ENCODE measurements at places on chromosomes 3 and 15.

GRCh38 chr15:32641517-32642059 lies at the start of gene SCG5:
Gene SCG5, plus strand, starts transcription at chr15:32641710. Its CDS starts 1,883 bp downstream, at chr15:32643593.
- DNase-seq: no peak

DNA sequence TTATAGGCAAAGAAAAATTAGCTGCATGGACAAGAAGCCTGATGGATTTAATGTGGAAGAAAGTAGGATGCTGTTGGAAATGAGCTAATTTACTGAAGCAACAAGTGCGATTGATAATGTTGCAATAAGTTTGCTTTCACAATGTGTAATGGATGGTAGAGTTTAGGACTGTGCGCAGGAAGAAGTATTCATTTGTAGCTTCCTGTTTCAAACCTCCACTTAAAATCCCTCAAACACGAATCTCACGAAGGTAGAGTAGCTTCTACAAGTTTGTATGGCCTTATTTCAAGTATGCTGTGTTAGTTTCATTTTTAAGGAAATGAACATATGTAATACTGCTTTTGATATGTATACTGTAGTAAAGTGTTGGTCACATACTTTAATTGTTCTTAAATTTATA lies 42.3 kb downstream of the KCNH8 start:
- no peak for DNase-seq

DNA sequence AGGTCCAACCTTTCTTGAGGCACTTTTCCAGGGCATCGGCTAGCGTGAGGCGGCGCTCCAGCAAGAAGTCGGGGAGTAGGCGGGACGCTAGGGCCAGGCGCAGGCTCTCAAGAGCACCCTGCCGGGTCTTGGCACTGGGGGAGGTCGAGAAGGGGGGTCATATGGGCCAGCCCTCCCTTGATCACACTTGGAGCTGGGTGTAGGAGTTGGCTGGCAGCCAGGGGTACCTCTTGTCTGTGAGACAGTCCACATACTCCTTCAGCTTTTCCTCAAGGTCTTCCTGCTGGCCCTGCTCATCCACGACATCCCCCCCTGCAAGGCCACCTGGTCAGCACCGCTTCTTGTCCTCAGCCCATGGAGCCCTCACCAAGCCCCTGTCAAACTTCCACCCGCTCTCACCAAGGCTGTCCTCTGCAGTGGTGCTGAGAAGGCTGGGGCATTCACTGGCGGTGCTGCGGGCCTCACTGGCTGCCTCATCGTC lies 2.0 kb downstream of the IFRD2 start:
- DNase-seq: no peak

GRCh38 chr3:196872316-196872715 lies 4.6 kb downstream of the SENP5 start:
- no peak for DNase-seq

- DNase-seq: peak; percentile 10
These were observed at the start of gene CCR1 for GRCh38 chr3:46208167-46208704. Gene CCR1, minus strand, starts transcription at chr3:46208313. Its CDS starts 4,000 bp downstream, at chr3:46204313.

DNA sequence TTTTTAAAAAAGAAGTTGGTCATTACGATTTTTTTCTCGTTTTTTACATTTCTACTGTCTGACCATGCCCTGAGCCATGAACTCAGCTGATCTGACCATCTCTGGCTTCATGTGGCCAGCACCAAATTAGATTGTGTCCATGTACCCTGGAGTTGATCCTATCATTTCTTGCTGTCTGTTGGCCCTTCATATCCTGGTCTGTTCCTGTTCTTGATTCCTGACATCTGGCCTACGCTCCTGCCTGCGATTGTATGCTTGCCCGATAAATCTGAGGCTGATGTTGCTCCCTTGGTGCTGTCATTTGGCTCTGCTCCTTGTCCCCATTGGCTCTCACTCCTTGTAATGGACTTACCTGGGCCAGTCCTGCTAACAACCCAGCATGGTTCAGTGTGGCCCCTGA lies 89.8 kb upstream of the IGSF10 start:
- DNase-seq: no peak

- DNase-seq: no peak
These were observed 540.0 kb upstream of the ROBO1 start for GRCh38 chr3:80307844-80308243.

DNA sequence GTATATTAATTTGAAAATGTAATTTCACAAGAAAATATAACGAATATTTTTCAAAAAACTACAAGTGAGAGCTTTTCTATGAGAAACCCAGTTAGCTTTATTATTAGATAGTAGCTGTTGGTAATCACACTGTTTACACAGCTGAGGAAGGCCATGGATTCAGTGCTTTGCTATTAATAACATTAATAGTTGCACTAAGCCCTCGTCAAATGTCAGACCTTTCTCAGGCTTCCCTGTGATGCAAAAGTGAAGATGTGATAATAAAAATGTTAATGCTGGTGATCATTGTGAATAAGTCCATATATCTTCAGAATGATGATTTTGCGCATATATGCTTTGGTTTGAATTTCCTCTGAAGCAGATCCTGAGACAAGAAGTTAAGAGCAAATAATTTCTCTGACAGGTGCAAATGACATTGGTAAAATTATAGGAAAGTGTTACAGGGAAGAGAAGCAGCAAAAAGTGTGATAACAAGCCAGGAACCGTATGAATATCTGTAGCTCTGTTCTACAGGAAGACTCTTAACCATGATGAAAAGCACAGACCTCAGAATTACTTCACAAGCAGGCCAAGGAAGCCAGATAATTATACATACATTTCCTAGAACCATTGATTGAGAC lies 56.5 kb upstream of the CNTN6 start:
- DNase-seq: no peak

DNA sequence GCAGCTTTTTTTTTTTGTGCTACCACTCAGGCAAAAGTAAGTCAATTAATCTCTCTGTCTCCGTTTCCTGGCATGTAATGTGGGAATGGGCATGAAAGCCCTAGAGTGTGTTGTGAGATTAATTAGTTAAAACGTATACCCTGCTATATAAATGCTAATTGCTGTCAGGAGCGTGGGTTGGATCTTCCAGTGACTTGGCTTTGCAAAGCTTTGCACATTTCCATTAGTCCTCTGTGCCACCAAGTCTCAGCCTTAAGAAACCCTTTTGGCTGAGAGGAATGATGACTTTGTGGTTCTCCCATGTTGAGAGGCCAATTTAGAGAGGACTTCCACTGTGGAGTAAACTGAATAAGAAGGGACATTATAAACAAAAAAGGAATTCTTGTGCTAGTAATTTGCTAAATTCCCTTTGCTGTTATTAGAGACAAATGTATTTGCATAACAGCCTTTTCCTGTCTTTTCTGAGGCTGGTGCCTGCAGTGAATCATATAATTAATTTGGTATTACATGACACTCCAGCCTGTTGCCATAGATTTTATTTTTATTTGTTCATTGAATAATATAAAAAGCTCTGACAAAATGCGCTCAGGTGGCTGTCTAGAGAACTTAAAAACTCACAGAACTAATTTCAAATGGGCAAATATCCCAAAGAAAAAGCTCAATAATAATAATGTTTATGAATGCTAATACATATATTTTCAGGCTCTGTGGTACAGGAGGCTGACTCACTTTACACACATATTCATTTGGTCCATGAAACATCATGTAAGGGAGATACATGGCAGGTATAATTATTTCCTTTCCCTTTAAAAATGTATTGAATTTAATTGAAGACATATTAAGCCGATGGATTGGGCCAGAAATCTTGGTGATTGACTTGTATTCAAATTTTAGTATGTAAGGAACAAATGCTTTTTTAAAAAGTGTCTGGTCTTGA lies 82.7 kb downstream of the IL1RAP start:
- DNase-seq: no peak

- DNase-seq: no peak
These were observed 77.5 kb downstream of the RPL22L1 start for GRCh38 chr3:170792471-170792870.

GRCh38 chr3:24302396-24302795 lies 192.3 kb downstream of the THRB start:
- DNase-seq: no peak

- no peak for DNase-seq
These were observed 58.4 kb downstream of the TBC1D2B start for GRCh38 chr15:78018946-78019644.

DNA sequence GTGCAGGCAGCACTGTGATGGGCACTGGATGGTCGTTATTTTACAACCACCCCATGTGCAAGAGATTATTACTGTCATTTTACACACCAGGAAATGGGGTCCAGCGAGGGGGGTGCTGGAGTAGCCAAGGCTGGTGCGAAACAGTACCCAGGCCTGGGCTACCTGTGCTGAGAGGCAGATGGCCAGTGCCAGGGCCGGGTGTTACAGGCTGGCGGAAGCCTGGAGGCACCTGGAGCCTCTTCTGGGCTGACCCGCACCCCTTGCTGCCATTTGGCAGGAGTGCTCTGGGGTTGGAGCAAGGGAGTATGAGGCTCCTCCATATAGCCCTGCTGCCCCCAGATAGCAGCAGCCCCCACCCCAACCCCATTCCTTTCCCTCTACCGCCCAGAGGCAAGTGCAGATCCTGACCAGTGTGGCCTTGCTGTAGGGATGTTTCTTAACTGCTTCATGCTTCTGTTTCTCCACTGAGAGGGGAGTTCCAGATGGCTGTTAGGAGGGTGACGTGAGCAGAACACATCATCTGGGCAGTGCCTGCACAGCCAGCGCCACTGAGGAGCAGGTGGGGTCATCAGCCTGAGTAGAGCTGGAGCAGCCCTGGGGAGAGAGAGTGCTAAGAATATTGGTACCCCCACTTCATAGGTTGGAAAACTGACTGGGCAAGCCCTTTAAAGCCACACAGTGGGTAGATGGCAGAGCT lies 15.3 kb downstream of the SNX33 start:
- DNase-seq: no peak

- no peak for DNase-seq
These were observed 4.8 kb downstream of the GLYCTK start for GRCh38 chr3:52292247-52293065.

GRCh38 chr15:78264304-78265136 lies at the start of gene DNAJA4:
Gene DNAJA4, plus strand, starts transcription at chr15:78264562. Its CDS starts 202 bp downstream, at chr15:78264764.
- DNase-seq: no peak

Data from HTR-8/SVneo (cell line).